Renal cortex interstitium (tissue), 15 donors: ENCODE measurements at places on chromosomes 7 and 10. TPM values are rescaled to one million over a fixed set of nuclear protein-coding genes. Genes with fewer than 3 reads are reported as not detected.

Gene NEUROG3
- not detected for polyA plus RNA-seq

Gene ATP6V0A4
- polyA plus RNA-seq, result 64.7 TPM

GRCh38 chr10:24451325-24451820, 242.4 kb downstream of the KIAA1217 start:
- DNase-seq, result no peak

GRCh38 chr7:1359051-1359400, 100.2 kb downstream of the MICALL2 start:
- no peak for DNase-seq
